Activated CD4-positive, alpha-beta T cell treated with anti-CD3 and anti-CD28 coated beads for 48 hours (primary cell): ENCODE measurements at places on chromosomes 11 and 22.

DNA sequence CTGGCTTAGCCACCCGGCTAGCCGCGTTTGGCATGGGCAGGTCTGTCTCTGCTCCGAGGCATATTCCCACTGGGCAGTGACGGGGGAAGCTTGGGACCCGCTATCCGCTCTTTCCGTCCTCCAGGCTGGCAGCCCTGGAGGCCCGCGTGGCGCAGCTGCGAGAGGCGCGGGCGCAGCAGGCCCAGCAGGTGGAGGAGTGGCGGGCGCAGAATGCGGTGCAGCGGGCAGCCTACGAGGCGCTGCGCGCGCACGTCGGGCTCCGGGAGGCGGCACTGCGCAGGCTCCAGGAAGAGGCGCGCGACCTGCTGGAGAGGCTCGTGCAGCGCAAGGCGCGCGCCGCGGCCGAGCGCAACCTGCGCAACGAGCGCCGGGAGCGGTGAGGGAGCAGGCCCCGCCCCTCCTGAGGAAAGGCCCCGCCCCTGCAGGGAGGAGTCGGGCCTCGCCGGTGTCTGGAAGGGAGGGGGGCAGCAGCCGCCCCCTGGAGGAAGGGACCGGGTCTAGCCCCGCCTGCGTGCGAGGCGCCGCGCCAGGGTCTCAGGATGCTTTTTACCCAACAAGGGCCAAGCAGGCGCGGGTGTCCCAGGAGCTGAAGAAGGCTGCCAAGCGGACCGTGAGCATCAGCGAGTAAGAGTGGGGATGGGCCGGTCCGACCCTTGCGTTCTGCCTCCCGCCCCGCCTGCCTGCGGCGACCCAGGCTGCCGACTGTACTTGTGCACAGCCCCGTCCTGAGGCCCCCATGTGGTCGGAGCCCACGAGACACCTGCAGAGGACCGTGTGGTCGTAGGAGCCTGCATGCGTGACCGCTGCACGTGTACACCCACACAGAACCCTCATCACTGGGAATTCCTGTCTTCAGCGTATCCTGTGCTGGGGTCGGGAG lies 7.9 kb downstream of the ATG16L2 start:
- peak; percentile 83 for DNase-seq

GRCh38 chr11:120079750-120080610 lies 57.9 kb downstream of the TRIM29 start:
- peak; percentile 28 for DNase-seq

DNA sequence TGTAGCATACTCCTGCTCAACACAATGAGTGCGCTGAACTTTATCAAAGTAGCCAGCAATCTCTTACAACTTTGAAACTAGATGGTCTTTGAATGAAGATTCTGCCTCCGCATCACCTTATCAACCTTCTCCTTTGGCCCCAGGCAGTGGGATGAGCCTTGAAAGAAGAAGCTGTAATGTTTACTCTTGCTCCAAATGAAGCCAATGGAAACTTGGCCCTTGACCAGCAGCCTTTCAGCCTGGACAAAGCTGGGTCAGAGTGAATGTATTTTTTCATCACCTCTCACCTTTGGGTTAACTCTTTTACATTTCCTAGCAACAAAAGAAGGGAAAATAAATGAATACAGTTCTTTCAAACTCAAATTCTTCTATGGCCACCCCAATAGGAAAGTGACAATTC lies 359.1 kb downstream of the KCNA4 start:
- no peak for DNase-seq

GRCh38 chr22:19448076-19448607 lies 631 bp upstream of the C22orf39 start:
- peak; percentile 35 for DNase-seq

DNA sequence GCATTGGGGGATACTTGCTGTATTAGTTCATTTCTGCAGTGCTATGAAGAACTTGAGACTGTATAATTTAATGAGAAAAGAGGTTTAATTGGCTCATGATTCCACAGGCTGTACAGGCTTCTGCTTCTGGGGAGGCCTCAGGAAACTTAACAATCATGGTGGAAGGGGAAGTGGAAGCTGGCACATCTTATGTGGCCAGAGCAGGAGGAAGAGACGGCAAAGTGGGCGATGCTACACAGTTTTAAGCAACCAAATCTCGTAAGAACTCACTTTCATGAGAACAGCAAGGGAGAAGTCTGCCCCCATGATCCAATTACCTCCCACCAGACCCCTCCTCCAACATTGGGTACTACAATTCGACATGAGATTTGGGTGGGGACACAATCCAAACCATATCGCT lies 55.1 kb downstream of the TMPRSS5 start:
- DNase-seq, result no peak

DNA sequence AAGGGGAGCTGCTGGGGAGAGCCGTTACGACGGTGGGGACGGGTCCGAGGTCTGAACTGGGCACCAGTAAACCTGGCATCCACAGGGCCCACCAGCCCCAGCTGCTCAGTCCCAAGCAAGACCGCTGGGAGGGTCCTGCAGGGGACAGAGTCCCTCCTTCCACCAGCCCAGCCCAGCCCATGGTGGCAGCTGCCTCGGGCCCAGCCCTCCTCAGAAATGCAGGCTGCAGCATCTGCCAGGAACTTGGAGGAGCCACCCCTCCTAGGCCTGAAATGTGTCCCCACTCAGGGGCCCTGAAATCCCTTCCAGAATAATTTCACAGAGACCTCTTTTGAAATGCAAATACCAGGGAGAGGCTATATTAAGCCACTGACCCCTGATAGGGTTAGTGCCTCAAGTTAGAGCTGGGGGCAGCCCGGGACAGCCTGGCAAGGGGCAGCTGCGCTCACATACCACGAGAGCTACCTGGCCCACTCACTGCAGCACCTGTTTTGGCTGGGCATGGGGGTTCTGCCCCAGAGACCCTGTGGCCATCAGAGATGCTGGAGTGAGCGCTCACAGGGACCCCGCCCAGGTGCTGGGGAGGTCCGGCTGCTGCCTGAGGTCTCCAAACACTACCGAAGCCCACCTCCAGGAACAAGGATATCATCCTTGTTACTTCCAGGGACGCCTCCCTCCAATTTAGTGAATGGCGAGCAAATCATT lies 53.1 kb downstream of the CELSR1 start:
- DNase-seq, result no peak

DNA sequence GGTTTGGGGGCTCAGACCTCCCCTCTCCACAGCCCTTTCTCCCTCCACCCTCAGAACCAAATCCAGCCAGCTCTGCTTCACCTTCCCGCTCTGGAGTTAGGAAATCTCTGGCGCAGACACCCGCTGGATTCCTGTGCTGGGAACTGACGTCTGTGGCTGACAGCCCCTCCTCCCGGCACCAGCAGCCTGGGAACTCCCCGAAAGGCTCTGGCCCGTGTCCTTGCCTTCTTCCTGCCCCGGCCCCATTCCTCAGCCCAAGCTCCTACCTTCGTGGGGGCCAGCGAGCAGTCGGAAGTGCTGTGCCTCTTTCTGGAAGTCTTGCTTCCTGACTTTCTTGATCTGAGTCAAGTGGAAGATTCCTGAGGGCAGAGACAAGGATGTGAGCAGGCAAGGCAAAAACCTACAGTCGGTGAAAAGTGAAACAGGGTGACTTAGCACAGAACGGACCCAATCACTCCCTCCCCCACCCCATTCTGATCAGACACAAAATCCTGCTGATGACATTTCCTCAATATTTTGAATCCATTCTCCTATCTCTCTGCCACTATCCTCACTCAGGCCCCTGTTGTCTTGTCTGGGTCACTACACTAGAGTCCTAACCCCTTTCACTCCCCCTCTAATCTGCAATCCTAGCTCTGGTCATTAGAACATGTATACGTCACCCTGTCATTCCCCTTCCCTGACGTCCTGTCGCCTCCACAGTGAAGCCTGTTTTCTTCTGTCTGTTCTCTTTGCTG lies 34.1 kb downstream of the CHRDL2 start:
- DNase-seq, result no peak

DNA sequence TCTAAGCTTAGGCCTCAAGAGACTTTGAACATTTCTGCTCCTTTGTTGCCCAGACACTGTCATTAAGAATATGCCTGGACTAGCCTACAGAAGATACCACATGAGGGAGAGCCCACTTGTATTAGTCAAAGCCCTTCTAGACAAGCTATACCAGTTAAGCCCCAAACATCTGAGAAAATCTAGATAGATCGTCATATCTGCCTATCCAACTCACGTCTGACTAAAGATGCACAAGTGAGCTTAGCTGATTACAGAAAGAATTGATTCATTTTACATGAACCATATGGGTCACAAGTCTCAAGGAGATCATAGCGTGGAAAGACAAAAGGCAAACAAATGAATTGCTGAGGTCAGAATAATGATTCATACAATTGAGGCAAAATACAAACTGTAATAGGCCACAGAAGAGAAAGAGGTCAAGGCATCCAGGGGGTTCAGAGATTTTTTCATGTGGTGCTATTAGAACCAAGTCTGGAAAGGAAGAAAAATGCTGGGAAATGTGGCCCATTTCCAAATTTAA lies 1155.5 kb upstream of the TENM4 start:
- DNase-seq, result no peak

GRCh38 chr11:64152841-64153691 lies 12.8 kb downstream of the MACROD1 start:
- DNase-seq, result peak; percentile 78

- DNase-seq, result no peak
Observed at GRCh38 chr22:48568736-48569330, 1258.8 kb downstream of the BRD1 start.

DNA sequence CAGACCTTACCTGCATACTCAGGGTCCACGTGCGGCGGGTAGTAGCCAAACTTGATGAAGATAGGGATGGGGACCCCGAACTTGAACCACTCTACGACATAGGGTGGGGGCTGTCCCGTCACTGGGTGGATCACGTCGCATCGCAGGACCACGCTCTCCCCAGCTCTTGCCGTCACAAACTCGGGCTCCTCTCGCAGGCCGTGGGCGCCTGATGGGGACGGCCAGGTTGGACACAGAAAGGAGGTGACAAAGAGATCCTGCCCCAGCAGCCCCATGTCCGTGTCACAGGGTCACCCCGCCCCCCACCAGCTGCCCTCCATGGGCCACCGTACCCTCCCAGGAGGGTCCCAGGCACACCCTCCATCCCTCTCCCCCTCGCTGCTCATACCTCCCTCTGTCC lies 10.7 kb downstream of the IGSF9B start:
- DNase-seq, result no peak

GRCh38 chr11:107505647-107506225 lies 48.1 kb upstream of the CWF19L2 start:
- no peak for DNase-seq

- no peak for DNase-seq
Observed at GRCh38 chr22:40444178-40444831, 73.9 kb downstream of the SGSM3 start.

- no peak for DNase-seq
Observed at GRCh38 chr11:17718510-17718962, 835 bp upstream of the MYOD1 start.

DNA sequence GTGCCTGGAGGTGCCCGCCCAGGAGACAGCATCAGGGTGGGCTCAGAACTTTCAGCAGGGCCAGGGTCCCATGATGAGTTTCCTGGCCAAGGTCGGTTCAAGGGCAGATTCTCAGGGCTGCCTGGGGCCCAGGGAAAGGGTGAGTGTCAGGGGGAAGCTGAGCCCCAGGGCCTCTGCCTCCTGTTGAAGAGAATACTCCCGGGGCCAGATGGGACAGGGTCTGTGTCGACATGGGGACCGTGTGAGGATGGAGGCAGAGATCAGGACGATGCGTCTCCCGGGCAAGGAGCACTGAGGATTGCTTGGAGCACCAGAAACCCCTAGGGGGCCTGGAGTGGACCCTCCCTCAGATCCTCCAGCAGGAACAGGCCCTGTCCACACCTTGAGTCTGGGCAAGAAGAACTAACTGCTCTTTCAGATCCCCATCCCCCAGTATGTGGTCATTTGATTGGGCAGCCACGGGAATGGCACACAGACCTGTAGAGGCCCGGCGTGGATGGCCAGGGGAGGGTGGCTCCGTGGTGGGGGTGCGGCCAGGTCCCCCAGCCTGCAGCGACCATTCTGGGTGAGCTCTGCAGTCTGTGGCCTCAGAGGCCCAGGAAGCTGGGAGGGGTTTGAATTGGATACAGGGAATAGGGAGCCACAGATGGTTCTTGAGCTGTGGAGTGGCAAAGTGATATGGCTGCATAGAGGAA lies 1078.7 kb downstream of the BRD1 start:
- DNase-seq, result no peak

- DNase-seq, result no peak
Observed at GRCh38 chr22:45212992-45213751, 27.5 kb downstream of the KIAA0930 start.

DNA sequence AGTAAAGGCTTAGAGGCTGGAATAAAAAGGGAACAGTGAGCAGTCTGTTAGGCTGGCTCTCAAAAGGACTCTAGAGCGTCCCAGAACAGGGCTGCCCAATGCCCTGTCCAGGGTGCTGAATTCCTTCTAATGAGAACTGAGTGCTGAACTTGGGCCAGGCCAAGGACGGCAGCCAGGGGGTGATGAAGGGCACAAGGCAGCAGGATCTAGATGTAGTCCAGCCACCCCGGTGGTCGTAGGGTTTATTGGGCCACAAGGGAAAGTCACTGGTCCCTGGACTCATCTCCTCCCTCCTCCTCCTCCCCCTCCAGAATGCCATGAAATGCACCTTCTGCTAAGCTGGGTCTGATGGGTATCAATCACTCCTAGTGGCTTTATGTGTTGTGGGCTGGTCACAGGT lies 19.2 kb downstream of the NPTXR start:
- DNase-seq, result peak; percentile 60
